Cerebellum (tissue), 4 donors: ENCODE measurements at places on chromosomes 3 and 15. TPM values are rescaled to one million over a fixed set of nuclear protein-coding genes. Genes with fewer than 3 reads are reported as not detected.

The GABRR3 gene
- not detected for total RNA-seq

The SERPINI2 gene
- 10.1 TPM for total RNA-seq

The IQCF5 gene
- not detected for total RNA-seq

The ANKRD63 gene
- 0.27 TPM for total RNA-seq

The A4GNT gene
- total RNA-seq, result not detected

The STARD9 gene
- total RNA-seq, result 25.4 TPM

The MKRN3 gene
- total RNA-seq, result 30.7 TPM

The UBAP1L gene
- total RNA-seq, result 10.3 TPM

The ZNF106 gene
- 49.7 TPM for total RNA-seq

The TICRR gene
- total RNA-seq, result 5.7 TPM

The GFM1 gene
- total RNA-seq, result 80.0 TPM

The EXD1 gene
- total RNA-seq, result 0.09 TPM

The GP9 gene
- total RNA-seq, result not detected

The H1-8 gene
- not detected for total RNA-seq

The CEMIP gene
- total RNA-seq, result 7.1 TPM

The CD86 gene
- total RNA-seq, result 1.00 TPM

The OCA2 gene
- 0.73 TPM for total RNA-seq

The PTPRG gene
- total RNA-seq, result 143 TPM

The CEP97 gene
- 45.5 TPM for total RNA-seq

The SLC24A5 gene
- total RNA-seq, result 0.18 TPM

The CEP152 gene
- total RNA-seq, result 8.9 TPM

The ELL3 gene
- 0.73 TPM for total RNA-seq

The TRPM1 gene
- total RNA-seq, result not detected

The SLC12A8 gene
- total RNA-seq, result 3.1 TPM

The TMEM108 gene
- total RNA-seq, result 9.1 TPM

The TARS3 gene
- 21.0 TPM for total RNA-seq

The CNTN4 gene
- 57.6 TPM for total RNA-seq

The UBXN7 gene
- 48.9 TPM for total RNA-seq

The CHL1 gene
- total RNA-seq, result 490 TPM

The ADAMTS17 gene
- 4.4 TPM for total RNA-seq

The PLOD2 gene
- total RNA-seq, result 26.2 TPM

The TRIM42 gene
- total RNA-seq, result not detected

The IMPG2 gene
- total RNA-seq, result 2.4 TPM

The SLC9C1 gene
- 0.45 TPM for total RNA-seq

The C3orf52 gene
- 1.00 TPM for total RNA-seq

The CHRM5 gene
- total RNA-seq, result 0.27 TPM

The CLSTN2 gene
- total RNA-seq, result 26.9 TPM

The CLDN1 gene
- 0.45 TPM for total RNA-seq

The SAXO2 gene
- total RNA-seq, result 13.8 TPM

The GOLGA8M gene
- total RNA-seq, result 0.82 TPM

The RTP1 gene
- total RNA-seq, result 0.27 TPM

The BTLA gene
- total RNA-seq, result 0.45 TPM

The HTR3E gene
- total RNA-seq, result not detected

The LAMB2 gene
- 79.4 TPM for total RNA-seq

The SCN11A gene
- 0.64 TPM for total RNA-seq

The MYD88 gene
- total RNA-seq, result 3.4 TPM

The CISH gene
- 1.4 TPM for total RNA-seq

The ARPIN gene
- 16.3 TPM for total RNA-seq

The P2RY12 gene
- total RNA-seq, result 20.6 TPM

The OR5H14 gene
- not detected for total RNA-seq

The C3orf20 gene
- 0.18 TPM for total RNA-seq

The HRG gene
- not detected for total RNA-seq

The MRPL46 gene
- total RNA-seq, result 17.2 TPM

The GCNT3 gene
- 0.18 TPM for total RNA-seq

The MNS1 gene
- 3.9 TPM for total RNA-seq

The SOX14 gene
- 0.73 TPM for total RNA-seq

The ERICH6 gene
- 0.27 TPM for total RNA-seq

The FBN1 gene
- 38.6 TPM for total RNA-seq

The GRIP2 gene
- total RNA-seq, result 4.2 TPM

The CP gene
- 3.1 TPM for total RNA-seq
